ENCODE measurements at places on chromosomes 13 and 19.
A peak's percentile ranks its signal among the peaks of the same experiment; 100 is the strongest.

GRCh38 chr13:84776593-84776992 lies 894.3 kb upstream of the SLITRK1 start:
- no peak for DNase-seq

DNA sequence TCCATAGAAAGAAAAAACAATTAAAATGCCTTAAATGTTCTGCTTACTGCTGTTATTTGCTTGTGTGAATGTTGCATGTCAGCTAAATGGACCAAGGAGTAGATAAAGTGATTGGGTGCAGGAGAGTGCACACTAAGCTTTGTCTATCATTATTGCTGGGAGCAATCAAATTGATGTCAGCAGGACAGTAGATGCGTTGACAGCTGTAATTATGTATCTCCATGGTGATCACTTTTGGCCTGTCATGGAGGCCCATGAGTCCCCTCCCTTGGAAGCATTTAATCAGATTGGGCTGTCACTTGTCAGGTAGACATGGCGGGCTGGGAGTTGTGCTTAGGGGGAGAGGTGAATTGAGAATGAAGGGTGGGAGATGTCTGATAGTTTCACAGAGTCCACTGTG lies 215.3 kb downstream of the PCCA start:
- DNase-seq, result no peak

- DNase-seq, result no peak
These were observed 416 bp downstream of the SLC25A42 start for GRCh38 chr19:19064098-19064722.

GRCh38 chr13:38543561-38543960 lies 143.3 kb upstream of the FREM2 start:
- no peak for DNase-seq

DNA sequence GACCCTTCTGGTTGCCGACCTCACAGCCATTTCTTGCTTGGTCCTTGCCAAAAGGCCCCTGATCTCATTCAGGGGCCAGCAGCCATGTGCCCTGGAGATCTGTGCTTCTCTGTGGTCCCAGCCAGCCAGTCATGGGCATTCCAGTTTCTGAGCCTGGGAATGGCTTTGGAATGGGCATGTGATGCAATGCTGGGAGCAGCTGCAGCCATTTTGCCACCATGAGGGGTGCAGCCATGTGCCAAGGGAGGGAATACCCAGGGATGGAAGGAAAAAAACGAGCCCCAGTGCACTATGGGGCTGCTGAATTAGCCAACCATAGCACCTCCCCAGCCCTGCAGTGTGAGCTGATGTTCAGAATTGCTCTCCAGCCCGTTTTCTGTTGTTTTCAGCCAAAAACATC lies 26.3 kb downstream of the F2RL3 start:
- DNase-seq, result peak; percentile 10

GRCh38 chr13:99018418-99019180 lies 40.7 kb upstream of the DOCK9 start:
- DNase-seq, result no peak

DNA sequence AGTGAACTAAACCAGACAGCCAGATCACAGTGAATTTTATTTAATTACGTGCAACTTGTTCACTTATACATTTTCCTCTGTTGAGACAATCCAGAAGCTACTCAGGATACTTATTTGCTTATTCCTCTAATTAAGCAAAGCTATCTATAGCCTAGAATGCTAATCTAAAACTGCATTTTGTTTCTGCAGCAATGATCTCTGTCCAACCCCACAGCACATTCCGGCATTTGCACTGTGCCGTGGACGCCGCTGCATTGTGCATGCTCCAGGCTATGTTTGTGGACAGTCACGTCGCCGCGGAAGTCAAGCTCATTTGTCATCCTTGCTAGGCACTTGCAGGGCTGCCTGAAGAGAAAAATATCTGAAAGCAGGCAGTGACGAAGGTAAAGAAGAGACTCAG lies 406.9 kb downstream of the RFC3 start:
- DNase-seq, result no peak

GRCh38 chr13:113471844-113472243 lies 18.6 kb upstream of the ADPRHL1 start:
- no peak for DNase-seq

DNA sequence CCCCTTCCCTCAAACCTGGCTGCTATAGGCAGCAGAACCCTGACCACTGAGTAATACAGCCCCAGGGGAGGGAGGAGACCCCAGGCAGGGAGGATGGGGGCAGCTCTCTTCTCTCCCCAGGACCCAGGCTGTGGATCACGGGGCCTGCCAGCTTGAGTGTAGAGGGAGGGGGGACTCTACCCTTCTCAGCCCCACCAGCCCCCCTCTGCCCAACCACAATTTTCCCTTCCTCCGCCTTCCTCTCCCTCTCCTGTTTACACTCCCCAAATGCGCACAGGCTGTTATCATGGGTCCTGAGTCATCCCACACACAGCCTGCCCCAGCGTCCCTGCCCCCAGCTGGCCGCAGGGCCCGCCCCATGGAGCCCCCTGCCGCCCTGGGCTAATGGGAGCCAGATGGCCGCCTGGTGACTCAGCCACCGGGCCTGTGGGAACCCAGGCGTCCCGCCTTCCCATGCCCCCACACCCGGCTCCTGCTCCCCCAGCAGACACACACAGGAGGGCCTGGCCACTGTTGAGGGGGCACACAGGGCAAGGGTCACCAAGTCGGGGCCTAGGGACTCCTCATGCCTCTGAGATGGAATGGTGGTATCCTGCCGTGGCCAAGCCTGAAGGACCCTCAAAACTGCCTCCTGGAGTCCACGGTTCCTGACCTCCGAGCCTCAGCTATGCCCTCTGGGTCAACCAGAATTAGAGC lies 13.6 kb downstream of the CCDC97 start:
- DNase-seq, result no peak

GRCh38 chr19:6694147-6694815 lies 24.3 kb upstream of the TNFSF14 start:
- DNase-seq, result no peak

DNA sequence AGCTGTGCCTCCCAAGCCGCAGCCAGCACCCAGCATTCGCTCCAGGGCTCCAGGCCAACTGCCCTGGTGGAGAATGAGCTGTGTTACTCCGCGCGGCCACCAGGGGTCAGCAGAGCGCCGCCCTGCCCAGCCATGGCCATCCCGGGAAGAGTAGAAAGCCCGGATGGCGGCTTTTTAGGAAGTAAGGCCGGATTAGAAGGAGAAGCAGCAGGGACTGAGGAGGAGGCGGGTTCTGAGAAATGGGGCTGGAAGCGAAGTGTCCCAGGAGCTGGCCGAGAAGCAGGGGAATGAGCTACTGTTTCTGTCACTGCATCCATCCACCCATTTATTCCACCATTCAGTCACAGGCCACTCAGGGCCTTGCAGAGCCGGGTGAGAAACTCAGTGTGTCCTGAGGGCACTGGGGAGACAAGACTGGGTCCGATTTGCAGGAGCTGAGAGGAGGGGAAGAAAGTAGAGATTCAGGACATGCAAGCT lies 6.6 kb upstream of the NPAS1 start:
- DNase-seq, result peak; percentile 89

GRCh38 chr19:3607303-3608078 lies 816 bp upstream of the TBXA2R start:
- no peak for DNase-seq

- no peak for DNase-seq
These were observed 34.0 kb downstream of the GARRE1 start for GRCh38 chr19:34288381-34288780.

GRCh38 chr19:1556390-1557070 lies 11.6 kb downstream of the MEX3D start:
- no peak for DNase-seq

GRCh38 chr13:35841060-35841521 lies 290.1 kb downstream of the DCLK1 start:
- no peak for DNase-seq

GRCh38 chr19:16070366-16070990 lies 5.8 kb upstream of the TPM4 start:
- DNase-seq, result peak; percentile 93

DNA sequence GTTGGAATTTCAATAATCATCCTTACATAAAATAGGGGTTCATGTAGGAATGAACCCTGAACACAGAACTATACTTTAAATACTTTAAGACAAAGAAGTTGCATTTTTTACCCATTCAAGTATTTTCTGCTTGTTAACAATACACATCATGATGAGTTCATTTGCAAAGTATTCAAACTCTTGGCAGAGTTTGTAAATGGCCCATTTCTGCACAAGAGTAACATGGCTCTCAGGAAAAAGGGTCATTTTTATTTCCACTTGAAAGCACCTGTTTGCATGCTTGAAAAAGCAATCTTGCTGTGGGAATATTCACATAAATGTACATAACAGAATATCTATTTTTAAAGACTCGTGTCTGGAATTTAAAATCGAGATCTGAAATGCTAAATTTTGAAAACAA lies 18.1 kb downstream of the ESD start:
- no peak for DNase-seq

DNA sequence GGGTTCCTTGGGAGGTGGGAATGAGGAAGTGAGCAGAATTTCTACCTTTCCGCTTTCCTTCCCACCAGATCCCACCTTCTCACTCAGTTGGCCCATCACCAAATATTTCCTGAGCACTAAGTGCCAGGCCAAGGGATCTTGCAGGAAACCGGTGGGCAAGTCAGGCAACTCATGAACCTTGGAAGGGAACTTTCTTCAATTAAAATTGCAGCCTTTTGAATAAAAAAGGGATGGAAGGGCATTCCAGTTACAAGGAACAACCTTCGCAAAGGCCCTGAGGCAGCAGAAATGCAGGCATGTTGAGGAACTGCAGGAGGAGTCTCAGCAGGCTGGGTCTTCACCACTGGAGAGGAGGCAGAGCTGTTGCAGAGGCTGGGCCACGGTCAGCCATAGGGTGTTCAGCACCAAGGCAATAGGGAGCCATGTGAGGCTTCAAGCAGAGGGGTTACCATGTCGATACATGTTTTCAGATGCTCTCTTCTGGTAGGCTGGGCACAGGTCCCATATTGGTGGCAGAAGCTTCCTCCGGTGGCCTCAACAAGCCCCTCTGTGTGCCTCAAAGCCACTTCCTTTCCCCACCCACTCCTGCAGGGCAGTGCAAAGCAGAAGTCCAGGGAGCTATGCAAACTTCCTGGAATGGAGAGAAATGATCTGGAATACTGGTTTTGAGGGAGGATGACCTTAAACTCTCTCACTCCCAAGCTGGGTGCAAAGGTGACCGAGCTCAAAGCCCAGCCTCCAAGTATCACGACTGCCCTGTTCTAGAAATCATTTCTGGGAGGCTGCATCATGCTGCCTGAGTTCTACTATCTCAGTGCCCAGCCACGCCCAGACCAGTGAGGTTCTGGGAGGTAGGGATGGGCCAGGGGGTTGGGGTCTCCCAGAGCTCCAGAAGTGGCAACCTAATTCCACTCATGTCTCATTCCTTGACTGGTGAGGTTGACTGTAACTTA lies at the start of gene FUT6:
TSS of gene FUT6 (minus strand) at position 638 of the 953 bp plus-strand sequence. CDS start 7,135 bp downstream, outside the sequence.
- DNase-seq, result no peak

GRCh38 chr19:40941481-40942219 lies 49.4 kb upstream of the CYP2B6 start:
- no peak for DNase-seq

- peak; percentile 79 for DNase-seq
These were observed 10.2 kb upstream of the CCDC97 start for GRCh38 chr19:41299755-41300089.

DNA sequence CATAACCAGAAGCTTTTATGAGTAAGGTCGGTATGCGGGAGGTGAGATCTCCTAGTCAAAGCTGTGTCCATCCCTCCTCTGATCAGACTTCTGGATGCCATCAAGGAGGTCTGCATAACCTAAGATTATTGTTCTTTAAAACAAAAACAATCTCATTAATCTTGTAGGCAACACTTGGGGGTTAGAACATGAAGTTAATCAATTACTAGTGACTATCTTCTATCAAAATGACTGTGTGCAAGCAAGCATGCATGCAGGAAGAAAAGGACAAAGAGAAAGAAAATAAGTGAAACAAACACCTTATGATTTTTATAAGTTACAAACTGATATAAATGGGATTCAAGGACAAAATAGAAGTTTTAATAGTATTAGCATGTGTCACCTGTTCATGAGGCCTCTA lies 2435.9 kb upstream of the PCDH20 start:
- DNase-seq, result no peak

- no peak for DNase-seq
These were observed 741.1 kb downstream of the DIAPH3 start for GRCh38 chr13:59422646-59423045.
